Substantia nigra (tissue), 51 donors: ENCODE measurements at places on chromosomes 12 and 14.

DNA sequence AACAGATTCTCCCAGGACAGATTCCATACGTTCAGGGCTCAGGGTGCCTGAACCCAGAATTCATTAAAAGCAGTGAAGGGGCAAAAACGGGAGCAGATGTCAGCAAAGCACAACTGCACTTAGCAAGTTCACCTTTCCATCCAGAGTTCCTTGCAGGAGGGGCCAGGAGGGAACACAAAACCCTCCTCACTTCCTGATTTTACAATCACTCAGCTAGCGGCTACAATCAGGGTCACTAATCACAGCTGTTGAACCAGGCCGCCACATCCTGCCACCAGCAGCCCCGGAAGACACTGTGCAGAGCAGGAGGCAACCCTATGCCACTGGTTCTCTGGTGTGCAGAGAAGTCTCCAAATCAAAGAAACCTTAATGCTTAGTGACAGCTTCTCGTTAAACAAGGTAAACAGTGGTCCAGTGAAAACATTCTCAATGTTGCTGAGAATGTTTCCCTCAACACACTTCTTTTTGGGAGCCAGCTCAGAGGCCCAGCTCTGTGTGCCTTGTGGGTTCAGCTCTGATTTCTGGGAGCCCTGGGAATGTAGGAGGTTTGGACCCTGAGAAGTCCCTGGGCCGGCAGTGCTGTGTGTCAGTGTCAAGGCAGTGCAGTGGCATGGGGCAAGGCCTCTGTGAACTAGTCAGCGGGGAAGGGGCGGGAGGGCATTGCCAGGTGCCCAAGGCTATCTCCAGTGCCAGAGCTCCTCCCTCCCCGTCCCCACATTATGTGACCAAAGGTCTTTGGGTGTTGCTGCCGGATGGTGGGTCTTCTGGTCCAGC lies 54.5 kb downstream of the VCPKMT start:
- no peak for DNase-seq

GRCh38 chr12:97173688-97174410 lies 266.8 kb downstream of the NEDD1 start:
- DNase-seq: no peak

DNA sequence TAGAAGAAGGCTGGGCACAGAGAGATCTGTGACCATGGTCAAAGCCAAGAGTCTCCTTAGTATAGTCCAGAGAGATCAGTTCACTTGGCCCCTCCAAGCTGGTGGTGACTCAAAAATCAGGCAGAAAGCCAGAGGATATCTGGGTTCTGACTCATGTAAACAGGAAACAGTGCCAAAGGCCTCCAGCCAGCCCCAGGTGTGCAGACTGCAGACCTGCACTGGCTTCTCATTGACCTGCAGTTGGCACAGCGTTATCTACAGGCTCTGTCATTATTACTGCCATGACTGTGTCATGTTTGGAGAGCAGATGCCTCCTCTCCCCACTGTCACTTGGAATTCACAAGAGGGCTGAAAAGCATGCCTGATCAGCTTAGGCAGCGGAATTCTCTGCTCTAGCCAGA lies 295.7 kb upstream of the PRKD1 start:
- no peak for DNase-seq

DNA sequence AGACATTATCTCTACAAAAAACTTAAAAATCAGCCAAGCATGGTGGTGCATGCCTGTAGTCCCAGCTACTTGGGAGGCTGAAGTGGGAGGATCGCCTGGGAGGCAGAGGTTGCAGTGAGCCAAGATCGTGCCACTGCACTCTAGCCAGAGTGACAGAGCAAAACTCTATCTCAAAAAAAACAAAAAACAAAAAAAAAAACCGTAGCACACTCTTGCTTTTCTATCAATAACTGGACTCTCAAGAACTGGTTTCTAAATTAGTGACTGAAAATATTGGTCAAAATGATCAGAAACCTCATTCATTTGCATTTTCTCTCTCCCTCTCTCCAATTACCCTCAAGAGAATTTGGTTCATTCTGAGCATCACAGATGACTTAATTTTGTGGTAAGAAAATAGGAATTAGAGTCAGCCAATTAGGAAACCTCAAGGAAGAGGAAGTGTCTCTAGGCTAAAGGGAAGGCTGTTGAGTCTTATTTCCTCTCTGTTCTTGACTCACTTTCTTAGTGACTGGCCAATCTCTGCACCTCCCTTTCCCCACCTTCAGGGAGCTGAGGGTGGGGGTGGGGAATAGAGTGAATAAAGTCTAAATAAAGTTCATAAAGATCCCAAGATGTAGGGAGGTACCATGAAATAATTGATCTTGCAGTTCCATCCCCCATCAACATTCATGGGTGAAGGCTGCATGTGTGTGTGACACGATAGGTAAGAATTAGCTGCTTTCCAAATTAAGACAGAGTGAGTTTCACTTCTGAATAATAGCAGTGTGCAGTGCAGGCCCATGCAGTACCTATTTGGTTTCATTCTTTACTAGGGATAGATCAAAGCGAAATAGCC lies 6.8 kb upstream of the PSMA6 start:
- DNase-seq: no peak

GRCh38 chr12:64699504-64700115 lies 59.6 kb downstream of the GNS start:
- no peak for DNase-seq

- no peak for DNase-seq
These were observed 91.8 kb upstream of the ATP2B1 start for GRCh38 chr12:89800435-89800834.

- DNase-seq: no peak
These were observed 705.6 kb upstream of the FOXG1 start for GRCh38 chr14:28061006-28061405.

- no peak for DNase-seq
These were observed 12.1 kb upstream of the ALDH2 start for GRCh38 chr12:111754671-111755070.

- DNase-seq: no peak
These were observed 251.4 kb upstream of the ATP2B1 start for GRCh38 chr12:89960011-89960507.

- no peak for DNase-seq
These were observed 43.9 kb downstream of the HMGA2 start for GRCh38 chr12:65868133-65868705.

DNA sequence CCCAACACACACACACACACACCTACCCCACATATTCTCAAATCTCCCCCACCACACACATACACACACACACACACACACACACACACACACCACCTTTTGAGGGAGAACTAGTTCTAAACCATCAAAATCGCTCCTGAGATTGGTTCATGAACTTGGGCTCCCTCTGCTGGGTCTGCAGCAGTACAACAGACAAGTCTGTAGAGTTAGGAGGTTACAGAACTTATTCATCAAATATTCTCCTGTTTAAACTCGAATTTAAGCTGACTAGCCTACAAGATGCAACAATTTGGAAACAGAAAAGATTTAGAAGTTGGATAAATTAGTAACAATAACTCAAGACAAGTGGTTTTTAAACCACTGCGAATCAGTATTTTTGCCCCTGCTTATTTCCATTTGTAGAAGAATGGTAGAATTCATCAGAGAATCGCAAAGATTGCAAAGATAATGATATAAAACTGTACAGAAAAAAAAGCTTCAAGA lies 136.4 kb upstream of the USP15 start:
- DNase-seq: peak; percentile 0

- DNase-seq: no peak
These were observed 11.7 kb downstream of the EPS8 start for GRCh38 chr12:15777355-15778012.

DNA sequence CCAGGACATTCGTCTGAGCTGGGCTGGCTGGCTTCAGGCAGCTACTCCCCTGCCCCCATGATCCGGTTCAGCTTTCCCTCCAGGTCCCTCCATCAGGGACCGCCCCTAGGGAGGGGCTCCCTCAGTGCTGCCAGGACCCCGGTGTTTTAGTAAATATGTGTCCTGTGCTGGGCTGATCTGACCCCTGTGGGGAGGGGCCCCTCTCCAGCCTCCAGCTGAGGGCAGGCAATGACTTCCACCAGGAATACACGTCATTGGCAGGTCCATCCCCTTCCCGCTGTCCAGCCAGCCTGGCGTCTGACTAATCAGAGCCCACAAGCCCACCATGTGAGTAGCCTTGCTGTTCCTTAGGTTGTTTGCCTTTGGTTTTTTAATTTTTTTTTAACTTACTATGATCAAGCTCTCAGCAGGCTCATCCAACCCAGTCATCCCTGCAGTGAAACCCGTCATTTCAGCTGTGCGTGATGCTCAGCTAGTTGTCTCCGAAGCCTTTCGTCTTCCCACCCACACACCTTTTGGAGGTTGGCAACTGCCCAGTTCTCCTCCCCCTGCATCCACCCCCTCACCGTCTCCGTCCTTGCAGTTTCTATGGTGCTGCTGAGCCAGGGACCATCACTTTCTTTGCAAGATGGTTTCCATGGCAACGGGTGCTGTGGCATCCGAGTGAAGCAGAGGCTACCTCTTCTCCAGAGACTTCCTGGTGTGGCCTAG lies 16.0 kb upstream of the SERPINA4 start:
- no peak for DNase-seq

DNA sequence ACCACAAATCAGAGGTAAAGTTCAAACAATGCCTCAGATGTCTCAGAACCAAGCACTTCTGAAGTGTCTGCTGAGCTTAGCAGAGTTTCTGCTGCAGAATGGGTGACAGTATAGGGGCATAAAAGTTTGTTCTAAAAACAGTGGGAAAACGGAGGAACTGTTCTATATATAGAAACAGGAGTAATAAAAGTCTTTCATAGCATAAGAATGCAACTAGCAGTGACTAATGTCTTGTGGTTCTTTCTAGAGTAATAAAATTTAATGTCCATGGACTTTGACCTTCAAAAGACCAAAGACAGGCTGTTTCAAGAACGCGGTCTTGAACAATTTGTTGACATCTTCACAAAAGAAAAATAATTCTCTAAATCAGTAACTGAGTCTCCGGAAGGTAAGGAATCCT lies 107.5 kb upstream of the FAR2 start:
- no peak for DNase-seq
